ENCODE measurements at places on chromosomes 7 and 10.

DNA sequence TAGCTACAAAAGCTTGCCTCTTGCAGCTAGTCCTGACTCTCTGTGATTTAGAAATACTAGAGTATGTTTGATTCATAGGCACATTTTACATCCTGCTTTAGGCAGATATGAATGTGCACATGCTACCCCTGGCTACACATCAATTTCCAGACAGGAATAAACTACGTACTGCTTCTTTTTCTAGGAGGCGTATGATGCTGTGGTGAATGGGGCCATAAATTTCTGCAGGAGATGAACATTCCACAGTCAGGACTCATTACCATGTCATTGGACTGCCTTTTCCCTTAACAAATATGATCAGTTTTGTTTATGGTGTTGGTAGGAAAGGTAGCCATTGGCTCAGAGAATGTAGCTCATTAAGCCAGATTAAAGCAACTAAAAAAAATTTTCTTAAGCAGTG, 50.1 kb upstream of the IFRD1 start:
- DNase-seq: no peak

DNA sequence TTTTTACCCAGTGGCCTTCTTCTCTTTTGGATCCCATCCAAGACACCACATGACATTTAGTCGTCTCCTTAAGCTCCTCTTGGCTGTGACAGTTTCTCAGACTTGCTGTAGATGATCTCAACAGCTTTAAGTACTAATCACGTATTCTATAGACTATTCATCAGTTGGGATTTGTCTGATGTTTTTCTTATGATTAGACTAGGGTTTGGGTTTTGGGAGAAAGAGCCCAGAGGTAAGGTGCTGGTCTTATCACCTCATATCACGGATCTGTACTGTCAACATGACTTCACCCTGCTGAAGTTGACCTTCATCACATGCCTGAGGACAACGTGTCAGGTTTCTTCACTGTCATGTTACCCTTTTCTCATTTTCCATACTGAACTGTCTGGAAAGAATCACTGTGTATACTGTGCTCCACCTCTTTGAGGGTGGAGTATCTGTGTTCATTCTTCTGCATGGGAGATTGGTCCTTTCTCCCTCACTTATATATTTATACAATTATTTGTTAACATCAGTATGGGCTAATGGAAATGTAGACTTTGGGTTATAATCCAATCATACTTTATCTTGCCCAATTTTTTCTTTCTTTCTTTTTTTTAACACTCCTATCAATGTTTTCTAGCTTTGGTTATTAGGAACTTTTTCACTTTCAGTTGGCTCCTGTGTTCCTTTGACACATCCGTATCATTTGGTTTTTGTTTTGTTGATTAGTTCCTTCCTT, 6.4 kb upstream of the HKDC1 start:
- DNase-seq: no peak

GRCh38 chr7:3923307-3923918, 622.4 kb downstream of the SDK1 start:
- DNase-seq: no peak

GRCh38 chr10:125982260-125982948, 86.0 kb downstream of the FANK1 start:
- DNase-seq: peak; percentile 90

DNA sequence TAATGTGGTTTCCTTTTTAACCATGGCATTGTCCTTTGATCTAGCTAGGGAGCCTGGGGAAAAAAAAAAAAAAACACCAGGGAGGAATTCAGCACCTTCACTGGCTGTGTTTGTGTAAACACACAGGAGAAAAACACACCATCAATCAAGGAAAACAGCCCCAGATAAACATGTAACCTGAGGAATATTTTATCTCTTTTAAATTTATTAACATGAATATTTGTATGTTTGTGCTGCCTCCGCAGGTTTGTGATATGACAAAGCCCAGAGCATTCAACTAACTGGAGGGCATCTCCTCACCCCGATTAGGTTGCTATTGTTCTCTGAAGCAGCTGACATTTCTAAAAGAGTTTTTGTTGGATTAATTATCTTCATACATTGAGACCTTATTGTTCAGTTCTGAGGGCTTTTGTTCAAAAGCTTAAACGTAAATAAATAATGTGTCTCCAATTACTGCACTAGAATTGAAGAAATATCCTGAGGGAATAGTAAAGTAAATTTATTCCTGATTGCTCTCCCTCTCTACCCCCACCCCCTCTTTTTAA, 89.4 kb upstream of the SEMA3E start:
- DNase-seq: no peak

- DNase-seq: peak; percentile 90
These were observed 133.6 kb downstream of the ZMIZ1 start for GRCh38 chr10:79202188-79203013.

- no peak for DNase-seq
These were observed 43.2 kb downstream of the VAX1 start for GRCh38 chr10:117094856-117095255.

DNA sequence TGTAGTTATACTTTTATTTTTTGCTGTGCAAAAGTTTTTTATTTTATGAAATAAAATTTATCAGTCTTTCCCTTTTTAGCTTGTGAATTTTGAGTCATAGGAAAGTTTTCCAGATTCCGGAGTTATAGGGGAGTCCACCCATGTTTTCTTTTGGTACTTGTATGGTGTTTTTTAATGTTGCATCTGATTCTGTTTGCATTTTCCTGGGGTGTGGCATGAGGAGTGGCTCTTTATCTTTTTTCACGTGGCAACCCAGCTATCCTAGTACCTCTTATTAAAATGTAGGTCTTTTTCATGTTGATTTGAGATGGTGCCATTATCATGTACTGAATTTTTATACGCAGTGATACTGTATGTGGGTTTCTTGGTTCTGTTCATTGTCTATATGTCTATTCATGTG, 19.7 kb downstream of the EXOC6 start:
- DNase-seq: no peak

DNA sequence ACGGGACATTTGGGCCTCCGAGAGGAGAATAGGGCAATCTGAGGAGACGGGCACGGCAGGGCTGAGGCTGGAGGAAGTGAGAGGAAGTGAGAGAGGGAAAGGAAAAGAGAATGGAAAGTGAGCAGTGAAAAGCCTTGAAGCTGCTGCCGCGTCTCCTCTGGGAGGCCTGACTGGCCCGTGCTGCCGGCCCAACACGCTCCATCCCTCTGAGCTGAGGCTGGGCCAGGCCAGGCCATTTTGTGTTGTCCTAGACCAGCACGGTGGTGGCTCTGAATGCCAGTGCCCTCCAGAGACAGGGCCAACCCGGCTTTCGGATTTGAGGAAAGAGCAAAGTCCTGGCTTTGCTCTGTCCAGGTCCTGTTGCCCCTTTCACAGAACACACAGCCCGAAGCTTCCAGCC, 361.1 kb upstream of the SHH start:
- no peak for DNase-seq
